ENCODE measurements at places on chromosomes 7 and 10.

DNA sequence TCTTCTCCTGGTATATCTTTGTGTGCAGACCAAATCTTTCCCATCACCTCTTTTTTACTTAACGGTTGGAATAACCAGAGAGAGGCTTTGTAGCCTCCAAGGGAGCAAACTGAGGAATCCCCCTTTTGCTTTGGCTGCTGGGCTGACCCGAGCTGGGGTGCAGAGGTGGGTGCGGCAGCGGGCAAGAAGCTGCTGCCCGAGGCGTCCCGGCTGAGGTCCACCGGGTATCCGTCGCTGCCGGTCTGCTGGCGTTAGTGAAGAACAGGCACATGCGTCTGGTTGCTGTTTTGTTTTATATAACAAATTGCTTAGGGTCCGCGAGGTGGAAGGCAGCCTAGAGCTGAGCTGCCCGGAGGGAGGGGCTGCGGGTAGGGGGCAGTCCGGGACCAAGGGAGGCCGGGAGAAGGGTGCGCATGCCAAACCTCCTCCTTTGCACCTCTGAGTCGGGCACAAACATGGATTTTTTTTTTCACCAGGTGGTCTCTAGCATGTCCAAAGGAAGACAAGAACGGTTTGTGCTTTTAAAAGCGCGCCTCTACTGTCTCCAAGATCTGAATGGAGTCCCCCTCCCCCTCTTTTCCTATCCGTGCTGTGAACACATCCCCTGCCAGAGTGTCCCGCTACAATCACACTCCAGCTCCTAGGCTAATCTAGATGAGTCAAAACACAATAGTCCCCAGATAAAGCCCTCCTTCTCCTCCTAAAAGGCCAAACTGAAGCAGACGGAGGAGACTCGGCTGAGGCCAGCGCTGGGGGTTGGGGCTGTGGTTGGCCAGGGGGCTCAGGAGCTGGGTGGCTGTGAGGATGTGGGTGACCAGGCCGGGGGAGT, 6.8 kb upstream of the GATA3 start:
- no peak for DNase-seq

GRCh38 chr7:37286454-37286832, 162.2 kb downstream of the ELMO1 start:
- DNase-seq, result no peak

DNA sequence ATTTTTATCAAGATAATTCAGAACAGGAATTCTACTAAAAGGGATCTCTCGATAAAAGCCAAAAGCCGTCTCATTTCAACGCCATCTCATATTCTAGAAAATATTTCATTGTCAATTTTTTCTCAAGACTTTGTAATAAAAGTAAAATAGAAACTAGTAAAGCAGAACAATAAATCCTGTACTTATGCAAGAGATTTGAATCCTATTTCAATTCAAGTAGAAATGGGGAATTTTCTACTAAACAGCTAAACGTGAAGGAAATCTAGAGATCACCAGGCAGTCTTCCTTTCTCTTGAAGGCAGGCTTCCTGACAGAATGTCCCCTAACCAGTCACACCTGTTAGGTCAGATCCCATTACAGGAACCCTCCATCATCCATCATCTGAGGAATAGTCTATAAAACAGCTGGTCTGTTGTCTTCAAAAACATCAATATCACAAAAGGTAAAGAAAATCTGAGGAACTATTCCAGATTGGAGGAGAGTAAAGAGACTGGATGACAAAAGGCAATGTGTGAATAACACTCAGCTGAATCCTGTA, 23.7 kb downstream of the USP6NL start:
- peak; percentile 32 for DNase-seq

DNA sequence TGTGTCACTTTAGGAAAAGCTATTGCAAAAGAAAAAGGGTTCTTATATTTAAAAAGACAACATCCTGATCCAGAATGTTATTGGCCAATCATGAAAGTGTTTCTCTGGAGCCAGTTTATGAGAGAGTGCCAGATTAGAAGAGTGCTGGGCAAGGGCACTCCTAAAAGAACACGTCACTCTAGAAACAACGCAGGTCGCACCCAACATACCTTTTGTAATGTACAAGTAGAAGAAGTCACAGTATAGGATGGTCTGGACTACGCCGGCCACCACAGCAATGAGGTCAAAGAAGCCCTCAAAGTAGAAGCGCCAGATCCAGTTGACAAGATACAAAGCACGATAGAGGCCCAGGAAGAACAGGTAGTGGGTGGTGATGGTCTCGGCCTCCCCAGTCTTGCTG, 18.1 kb upstream of the DAGLB start:
- no peak for DNase-seq

- no peak for DNase-seq
These were observed 100.4 kb upstream of the PDGFA start for GRCh38 chr7:620056-620455.
